ENCODE measurements at places on chromosomes 3 and 15. TPM values are rescaled to one million over a fixed set of nuclear protein-coding genes. Genes with fewer than 3 reads are reported as not detected.

- H3K27me3 ChIP-seq: no peaks in the 10 kb centered on the region
- H3K4me1 ChIP-seq: no peaks in the 10 kb centered on the region
- no peaks in the 10 kb centered on the region for H3K36me3 ChIP-seq
- DNase-seq: no peak
- no peak overlapping the region for H3K27ac ChIP-seq
Measured at GRCh38 chr15:27057904-27058645, 87.1 kb downstream of the GABRG3 start.

Gene VIPR1
- total RNA-seq: 320 TPM

Gene NANOGP8
- 1.5 TPM for total RNA-seq

DNA sequence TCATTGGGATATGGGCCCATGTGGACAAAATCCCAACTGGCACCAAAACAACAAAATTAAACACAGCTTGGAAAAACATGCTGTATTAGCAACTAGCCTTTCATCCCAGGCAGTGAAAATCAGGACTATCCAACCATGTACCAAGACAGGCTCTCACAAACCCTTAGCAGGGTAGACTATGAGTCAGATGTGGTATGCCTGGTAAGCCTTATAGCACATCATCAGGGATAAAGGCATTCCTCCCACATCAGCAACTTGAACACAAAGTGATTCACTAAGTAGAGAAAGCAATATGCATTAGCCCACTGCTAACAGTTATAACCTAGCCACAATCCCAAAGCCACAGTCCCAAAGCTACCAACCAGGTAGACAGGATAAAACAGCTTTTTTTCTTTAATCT is 8.0 kb downstream of the CEP152 start:
- H3K27me3 ChIP-seq: no peaks in the 10 kb centered on the region
- no peak for DNase-seq
- no peak overlapping the region for H3K4me3 ChIP-seq
- H3K36me3 ChIP-seq: no peaks in the 10 kb centered on the region

Gene KIF15
- 0.85 TPM for total RNA-seq

- no peak for DNase-seq
- H3K36me3 ChIP-seq: no peaks in the 10 kb centered on the region
- no peak overlapping the region for H3K27ac ChIP-seq
- no peak overlapping the region for H3K4me3 ChIP-seq
- H3K27me3 ChIP-seq: no peaks in the 10 kb centered on the region
Measured at GRCh38 chr3:157310329-157311052, 126.2 kb upstream of the PTX3 start.

DNA sequence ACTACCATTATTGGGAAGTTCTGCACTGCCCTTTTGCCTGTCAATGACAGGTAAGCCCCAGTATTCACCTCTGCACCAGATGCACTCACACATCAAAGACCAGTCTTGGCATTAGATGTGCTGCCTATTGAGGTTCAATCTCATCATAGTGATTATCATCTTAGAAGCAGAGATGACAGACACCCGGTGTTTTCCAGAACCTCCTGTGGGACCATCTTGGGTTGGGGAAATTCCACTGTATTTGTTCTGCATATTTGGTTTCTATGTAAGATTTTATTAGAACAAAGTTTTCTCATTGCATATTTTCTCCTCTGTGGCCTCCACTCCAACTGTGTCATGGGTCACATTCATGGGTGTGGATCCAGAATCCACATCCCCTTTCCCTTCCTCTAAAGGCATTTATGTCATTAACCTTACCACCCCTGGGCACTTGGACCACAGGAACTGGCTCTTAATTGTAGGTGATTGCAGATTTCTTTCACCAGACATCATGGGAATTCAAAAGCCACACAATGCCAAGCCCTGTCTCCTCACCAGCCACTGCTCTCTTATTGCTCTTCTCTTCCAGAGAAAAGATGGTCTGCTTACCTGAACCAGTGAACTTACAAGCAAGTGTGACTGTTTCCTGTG is 31.2 kb downstream of the PLA1A start:
- H3K27me3 ChIP-seq: no peaks in the 10 kb centered on the region
- no peaks in the 10 kb centered on the region for H3K36me3 ChIP-seq
- no peak overlapping the region for H3K4me3 ChIP-seq
- peaks cover 7% of the 10 kb centered on the region for H3K4me1 ChIP-seq
- DNase-seq: no peak

- no peaks in the 10 kb centered on the region for H3K27me3 ChIP-seq
- no peaks in the 10 kb centered on the region for H3K4me1 ChIP-seq
- peak overlapping the region; percentile 28 for H3K27ac ChIP-seq
- no peak for DNase-seq
- H3K36me3 ChIP-seq: no peaks in the 10 kb centered on the region
Measured at GRCh38 chr3:185717121-185717520, 107.7 kb downstream of the IGF2BP2 start.

DNA sequence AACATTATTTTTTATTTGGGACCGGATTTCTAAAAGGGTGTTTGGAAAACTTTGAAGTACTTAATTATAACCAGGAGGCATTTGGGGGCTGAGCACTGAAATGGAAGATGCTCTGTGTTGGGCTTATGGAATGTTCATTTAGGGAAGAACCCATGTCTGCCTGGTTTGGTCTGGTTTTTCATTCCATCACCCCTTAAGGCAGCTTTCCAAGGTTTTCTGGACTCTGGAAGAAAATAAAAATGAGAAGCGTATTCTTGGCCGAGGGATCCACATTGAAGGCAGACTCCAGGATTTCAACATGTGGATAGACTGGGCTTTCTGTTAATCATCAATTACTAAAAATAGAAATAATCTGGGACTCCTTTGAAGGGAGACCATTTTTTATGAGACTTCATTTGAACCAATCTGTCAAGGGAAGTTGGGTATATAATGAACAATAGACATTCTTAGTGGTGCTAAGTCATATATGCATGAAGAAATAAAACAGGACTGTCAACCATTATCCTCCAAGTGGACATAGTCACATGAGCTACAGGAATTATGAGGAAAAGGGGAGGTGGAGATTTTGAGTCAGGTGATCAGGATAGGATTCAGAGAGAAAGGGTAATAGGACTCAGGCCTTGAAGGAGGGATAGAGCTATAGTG is 270.5 kb upstream of the ADAMTS9 start:
- DNase-seq: no peak
- no peaks in the 10 kb centered on the region for H3K4me1 ChIP-seq
- no peaks in the 10 kb centered on the region for H3K36me3 ChIP-seq
- H3K27ac ChIP-seq: no peak overlapping the region
- H3K27me3 ChIP-seq: no peaks in the 10 kb centered on the region

DNA sequence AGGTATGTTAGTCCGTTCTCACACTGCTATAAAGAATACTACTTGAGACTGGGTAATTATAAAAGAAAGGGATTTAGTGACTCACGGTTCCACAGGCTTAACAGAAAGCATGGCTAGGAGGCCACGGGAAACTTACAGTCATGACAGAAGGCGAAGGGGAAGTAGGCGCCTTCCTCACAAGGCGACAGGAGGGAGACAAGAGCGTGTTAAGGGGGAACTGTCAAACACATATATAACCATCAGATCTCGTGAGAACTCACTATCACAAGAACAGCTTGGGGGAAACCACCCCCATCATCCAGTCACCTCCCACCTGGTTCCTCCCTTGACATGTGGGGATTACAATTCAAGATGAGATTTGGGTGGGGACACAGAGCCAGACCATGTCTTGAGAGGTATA is 30.4 kb downstream of the SPRED1 start:
- DNase-seq: no peak
- H3K27me3 ChIP-seq: no peaks in the 10 kb centered on the region
- no peaks in the 10 kb centered on the region for H3K4me1 ChIP-seq
- H3K4me3 ChIP-seq: no peak overlapping the region
- H3K36me3 ChIP-seq: no peaks in the 10 kb centered on the region
- H3K27ac ChIP-seq: no peak overlapping the region

Gene FBN1
- total RNA-seq: 79.0 TPM

- H3K4me3 ChIP-seq: no peak overlapping the region
- H3K27ac ChIP-seq: no peak overlapping the region
- no peak for DNase-seq
- no peaks in the 10 kb centered on the region for H3K4me1 ChIP-seq
- H3K27me3 ChIP-seq: no peaks in the 10 kb centered on the region
- H3K36me3 ChIP-seq: no peaks in the 10 kb centered on the region
Measured at GRCh38 chr3:8972639-8973038, 9.4 kb upstream of the RAD18 start.

GRCh38 chr3:120558771-120559241 is 37.3 kb upstream of the NDUFB4 start:
- H3K4me1 ChIP-seq: peaks cover 19% of the 10 kb centered on the region
- H3K4me3 ChIP-seq: peak overlapping the region; percentile 42
- H3K27me3 ChIP-seq: no peaks in the 10 kb centered on the region
- H3K36me3 ChIP-seq: no peaks in the 10 kb centered on the region
- H3K27ac ChIP-seq: peak overlapping the region; percentile 37

DNA sequence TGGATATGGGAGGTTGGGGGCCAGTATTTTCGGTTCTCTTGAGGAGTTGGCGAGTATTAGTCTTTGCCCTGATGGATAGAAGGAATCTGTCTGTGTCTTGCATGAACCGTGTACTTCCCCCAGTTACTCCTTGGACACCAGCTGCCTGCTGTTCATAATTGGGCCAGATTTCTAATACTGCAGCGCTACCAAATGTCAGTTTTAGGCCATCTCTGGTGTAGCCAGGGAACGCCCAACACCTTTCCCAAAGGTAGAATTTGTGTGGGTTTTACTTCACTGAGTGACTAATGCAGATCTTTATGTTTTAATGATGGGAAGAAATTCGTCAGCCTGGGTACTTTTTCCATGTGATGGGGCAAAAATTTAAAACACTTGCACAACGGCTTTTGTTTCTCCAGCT is 18.4 kb downstream of the FLNB start:
- no peaks in the 10 kb centered on the region for H3K27me3 ChIP-seq
- no peak overlapping the region for H3K27ac ChIP-seq
- H3K4me1 ChIP-seq: peaks cover 3% of the 10 kb centered on the region
- DNase-seq: no peak
- H3K36me3 ChIP-seq: no peaks in the 10 kb centered on the region
- H3K4me3 ChIP-seq: no peak overlapping the region

- H3K4me1 ChIP-seq: no peaks in the 10 kb centered on the region
- H3K27me3 ChIP-seq: no peaks in the 10 kb centered on the region
- no peak overlapping the region for H3K4me3 ChIP-seq
- no peaks in the 10 kb centered on the region for H3K36me3 ChIP-seq
Measured at GRCh38 chr15:94375997-94376396, 144.6 kb downstream of the MCTP2 start.

Gene GP5
- not detected for total RNA-seq

DNA sequence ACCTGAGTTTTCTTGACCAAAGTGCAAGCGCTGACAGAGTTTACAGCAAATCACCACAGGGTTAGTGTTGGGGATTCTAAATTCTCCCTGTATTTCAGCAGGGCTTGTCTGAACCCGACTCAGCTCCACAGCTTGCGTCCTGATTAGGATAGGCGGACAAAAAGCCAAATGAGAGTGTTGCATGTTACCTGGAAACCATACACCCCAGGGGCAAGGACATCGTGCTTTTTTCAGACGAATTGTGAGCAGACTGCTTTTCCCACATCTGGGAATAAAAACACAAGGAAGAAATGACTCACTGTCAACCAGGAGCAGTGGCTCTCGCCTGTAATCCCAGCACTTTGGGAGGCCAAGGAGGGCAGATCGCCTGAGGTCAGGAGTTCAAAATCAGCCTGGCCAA is 3.0 kb downstream of the DZIP1L start:
- H3K27ac ChIP-seq: no peak overlapping the region
- H3K4me3 ChIP-seq: no peak overlapping the region
- DNase-seq: no peak
- peaks cover 10% of the 10 kb centered on the region for H3K4me1 ChIP-seq
- no peaks in the 10 kb centered on the region for H3K36me3 ChIP-seq
- no peaks in the 10 kb centered on the region for H3K27me3 ChIP-seq

Gene AGTR1
- total RNA-seq: not detected

Gene CCR8
- total RNA-seq: not detected

Gene DENND6A
- total RNA-seq: 15.2 TPM

Gene LEKR1
- 9.1 TPM for total RNA-seq

Gene GTF2E1
- 32.2 TPM for total RNA-seq

Gene ADAMTS9
- total RNA-seq: 52.0 TPM
